ENCODE measurements at places on chromosomes 5 and 9. TPM values are rescaled to one million over a fixed set of nuclear protein-coding genes. Genes with fewer than 3 reads are reported as not detected.

DNA sequence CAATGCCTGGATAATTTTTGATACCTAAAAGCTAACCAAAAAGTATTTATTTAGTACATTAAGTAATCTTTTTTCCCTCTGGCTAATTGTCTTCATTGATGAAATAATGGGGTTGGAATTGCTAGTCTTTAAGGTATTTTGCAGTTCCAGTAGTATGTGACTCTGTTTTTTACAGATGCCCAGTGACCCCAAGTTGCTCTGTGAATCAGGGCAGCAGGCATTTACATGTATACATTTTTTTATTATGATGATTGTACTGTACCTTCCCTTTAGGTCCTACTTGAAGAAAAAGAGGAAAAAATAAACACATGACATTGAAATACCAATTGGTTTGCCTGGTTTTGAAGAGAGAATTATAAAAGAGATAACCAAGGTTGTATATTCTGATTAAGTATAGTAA is 385.5 kb downstream of the ADGRV1 start:
- peaks cover 16% of the 10 kb centered on the region for H3K4me1 ChIP-seq
- peaks cover 29% of the 10 kb centered on the region for H3K27me3 ChIP-seq
- H3K27ac ChIP-seq, result no peak overlapping the region
- DNase-seq, result no peak
- no peaks in the 10 kb centered on the region for H3K36me3 ChIP-seq
- H3K4me3 ChIP-seq, result no peak overlapping the region

GRCh38 chr9:99353408-99353807 is 131.3 kb downstream of the SEC61B start:
- no peak for DNase-seq
- no peak overlapping the region for H3K4me3 ChIP-seq
- no peaks in the 10 kb centered on the region for H3K4me1 ChIP-seq

SPARC gene
- total RNA-seq, result not detected

- DNase-seq, result no peak
- H3K4me1 ChIP-seq, result peaks cover 33% of the 10 kb centered on the region
- H3K27me3 ChIP-seq, result no peaks in the 10 kb centered on the region
- H3K27ac ChIP-seq, result no peak overlapping the region
- H3K36me3 ChIP-seq, result peaks cover 4% of the 10 kb centered on the region
Measured at GRCh38 chr5:53002491-53002890, 13.3 kb downstream of the ITGA2 start.

WDR55 gene
- total RNA-seq, result 24.3 TPM

- peaks cover 11% of the 10 kb centered on the region for H3K27me3 ChIP-seq
- H3K27ac ChIP-seq, result no peak overlapping the region
- no peaks in the 10 kb centered on the region for H3K36me3 ChIP-seq
Measured at GRCh38 chr9:133604856-133605255, 4.3 kb downstream of the FAM163B start.

DNA sequence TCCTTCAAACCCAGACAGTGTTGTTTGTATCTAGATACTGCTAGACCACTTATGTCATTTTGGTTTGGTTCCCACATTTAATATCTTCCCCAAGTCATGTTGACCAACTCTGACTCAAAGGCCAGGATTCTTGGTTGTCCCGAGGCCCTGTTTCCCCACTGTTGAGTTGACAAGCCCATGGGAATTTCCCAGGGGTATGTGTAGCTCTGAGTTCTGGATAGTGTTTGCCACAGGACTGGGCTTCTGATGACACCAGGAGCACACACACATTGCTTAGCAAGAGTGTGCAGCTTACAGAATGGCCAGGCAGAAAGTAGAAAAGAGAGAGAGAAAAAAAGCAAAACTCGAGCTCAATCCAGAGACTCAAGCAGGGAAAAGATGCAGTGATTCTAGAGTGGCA is 214.4 kb downstream of the NXNL2 start:
- H3K4me1 ChIP-seq, result no peaks in the 10 kb centered on the region
- no peak overlapping the region for H3K4me3 ChIP-seq
- H3K27ac ChIP-seq, result no peak overlapping the region
- H3K27me3 ChIP-seq, result no peaks in the 10 kb centered on the region
- DNase-seq, result no peak

DNA sequence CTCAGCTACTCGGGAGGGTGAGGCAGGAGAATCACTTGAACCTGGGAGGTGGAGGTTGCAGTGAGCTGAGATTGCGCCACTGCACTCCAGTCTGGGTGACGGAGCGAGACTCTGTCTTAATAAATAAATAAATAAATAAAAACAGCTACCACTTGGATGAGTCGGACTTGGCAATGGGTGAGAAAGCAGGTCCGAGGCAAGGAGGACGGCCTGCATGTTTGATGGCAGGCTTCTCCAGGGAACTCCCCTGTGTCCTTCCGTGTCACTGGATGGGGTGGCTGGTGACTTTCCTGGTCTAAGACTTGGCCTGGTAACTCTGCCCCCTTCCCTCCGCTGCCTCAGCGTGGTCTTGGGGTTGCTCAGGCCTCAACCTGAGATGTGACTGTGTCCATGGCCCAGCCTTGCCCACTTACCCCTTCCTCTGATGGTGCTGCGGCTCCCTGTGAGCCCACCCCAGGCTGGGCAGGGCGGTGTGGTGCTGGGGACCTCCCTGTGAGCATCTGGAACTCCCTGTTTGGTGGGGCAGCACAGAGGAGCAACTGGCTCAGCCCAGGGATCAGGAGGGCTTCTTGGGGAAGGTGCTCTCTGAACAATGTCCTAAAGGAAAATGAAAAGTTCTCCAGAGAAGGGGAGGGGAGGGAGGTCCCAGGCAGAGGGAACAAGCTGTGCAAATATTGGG is 62.5 kb upstream of the PSD2 start:
- H3K27ac ChIP-seq, result no peak overlapping the region
- H3K27me3 ChIP-seq, result no peaks in the 10 kb centered on the region
- H3K36me3 ChIP-seq, result no peaks in the 10 kb centered on the region
- H3K4me1 ChIP-seq, result no peaks in the 10 kb centered on the region
- no peak for DNase-seq

- peaks cover 2% of the 10 kb centered on the region for H3K36me3 ChIP-seq
- H3K4me3 ChIP-seq, result no peak overlapping the region
- H3K27ac ChIP-seq, result no peak overlapping the region
- H3K27me3 ChIP-seq, result no peaks in the 10 kb centered on the region
Measured at GRCh38 chr5:80623999-80624398, 30.5 kb upstream of the MSH3 start.

- no peaks in the 10 kb centered on the region for H3K27me3 ChIP-seq
- H3K27ac ChIP-seq, result no peak overlapping the region
- H3K4me3 ChIP-seq, result no peak overlapping the region
- DNase-seq, result no peak
- H3K4me1 ChIP-seq, result no peaks in the 10 kb centered on the region
- H3K36me3 ChIP-seq, result no peaks in the 10 kb centered on the region
Measured at GRCh38 chr9:125485471-125486151, 221.4 kb downstream of the MAPKAP1 start.

DNA sequence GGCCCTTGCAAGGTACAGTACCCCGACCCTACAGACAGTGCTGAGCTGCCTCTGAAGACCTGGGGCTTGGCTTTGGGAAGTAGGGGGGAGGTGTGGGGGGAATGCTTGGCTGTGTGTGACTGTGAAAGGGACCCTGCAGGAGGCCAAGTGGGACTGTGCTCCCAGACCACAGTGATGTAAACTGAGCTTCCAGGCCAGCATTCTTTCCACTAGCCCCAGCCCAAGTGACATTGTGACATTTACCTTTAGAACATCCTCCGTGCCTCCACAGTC is 31.2 kb downstream of the HMCN2 start:
- H3K27ac ChIP-seq, result no peak overlapping the region
- no peaks in the 10 kb centered on the region for H3K4me1 ChIP-seq
- no peak overlapping the region for H3K4me3 ChIP-seq
- no peak for DNase-seq
- H3K36me3 ChIP-seq, result no peaks in the 10 kb centered on the region

GRCh38 chr9:134034215-134035040 is 9.1 kb downstream of the BRD3OS start:
- H3K4me1 ChIP-seq, result no peaks in the 10 kb centered on the region
- peaks cover 25% of the 10 kb centered on the region for H3K36me3 ChIP-seq
- H3K27me3 ChIP-seq, result no peaks in the 10 kb centered on the region
- no peak for DNase-seq

FOXD4 gene
- 0.38 TPM for total RNA-seq

- no peaks in the 10 kb centered on the region for H3K4me1 ChIP-seq
- peaks cover 9% of the 10 kb centered on the region for H3K27me3 ChIP-seq
- DNase-seq, result no peak
- no peak overlapping the region for H3K27ac ChIP-seq
Measured at GRCh38 chr5:6847870-6848269, 134.6 kb downstream of the TENT4A start.

DNA sequence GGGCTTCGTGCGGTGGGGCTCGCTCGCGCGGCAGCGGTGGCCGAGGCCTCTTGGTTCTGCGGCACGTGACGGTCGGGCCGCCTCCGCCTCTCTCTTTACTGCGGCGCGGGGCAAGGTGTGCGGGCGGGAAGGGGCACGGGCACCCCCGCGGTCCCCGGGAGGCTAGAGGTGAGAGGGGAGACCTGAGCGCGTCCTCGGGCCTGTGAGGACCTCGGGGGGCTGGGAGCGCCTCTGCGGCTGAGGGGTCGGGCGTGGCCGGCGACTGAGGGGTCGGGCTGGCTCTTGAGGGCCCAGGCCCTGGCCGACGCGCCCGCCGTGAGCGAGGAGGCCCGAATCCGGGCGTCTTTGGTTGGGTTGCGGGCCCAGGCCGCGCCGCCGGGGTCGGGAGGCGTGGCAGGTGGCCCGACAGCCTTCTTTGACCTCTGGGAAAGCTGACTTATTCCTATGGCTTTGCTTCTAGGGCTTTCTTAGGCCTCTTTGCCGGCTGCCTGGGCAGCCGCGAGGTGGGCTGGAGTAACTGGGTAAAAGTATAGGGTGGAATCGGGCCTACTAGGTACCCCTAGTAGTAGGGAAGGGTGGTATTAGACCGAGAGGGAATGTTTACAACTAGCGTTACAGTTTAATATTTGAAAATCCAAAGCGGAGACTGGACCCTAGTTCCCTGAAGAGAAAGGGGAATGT is at the start of gene CANX:
TSS of gene CANX (plus strand) at position 33 of the 681 bp plus-strand sequence. CDS start 6,715 bp downstream, outside the sequence.
- peaks cover 49% of the 10 kb centered on the region for H3K4me1 ChIP-seq
- H3K27me3 ChIP-seq, result no peaks in the 10 kb centered on the region

WNK2 gene
- total RNA-seq, result 1.1 TPM

DNA sequence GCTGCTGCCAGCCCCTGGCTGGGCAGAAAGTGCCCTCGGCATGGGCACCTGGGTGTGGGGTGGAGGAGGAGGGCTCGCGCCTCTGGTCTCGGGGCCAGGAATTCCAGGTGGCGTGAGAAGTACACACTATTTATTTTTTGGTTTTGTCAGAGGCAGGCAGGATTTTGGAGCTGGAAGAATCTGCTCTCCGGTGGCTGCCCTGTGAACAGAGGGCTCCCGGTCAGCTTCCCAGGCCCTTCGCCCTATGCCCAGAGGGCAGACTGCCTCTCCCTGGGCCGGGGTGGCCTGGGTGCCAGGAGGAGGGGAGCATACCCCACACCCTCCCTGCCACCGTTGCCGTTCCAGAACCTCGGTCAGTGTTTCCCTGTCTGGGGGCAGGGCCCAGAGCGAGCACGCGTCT is 8.3 kb downstream of the DOLPP1 start:
- no peaks in the 10 kb centered on the region for H3K27me3 ChIP-seq
- H3K4me3 ChIP-seq, result no peak overlapping the region
- H3K4me1 ChIP-seq, result no peaks in the 10 kb centered on the region

HEXB gene
- 45.8 TPM for total RNA-seq

DNA sequence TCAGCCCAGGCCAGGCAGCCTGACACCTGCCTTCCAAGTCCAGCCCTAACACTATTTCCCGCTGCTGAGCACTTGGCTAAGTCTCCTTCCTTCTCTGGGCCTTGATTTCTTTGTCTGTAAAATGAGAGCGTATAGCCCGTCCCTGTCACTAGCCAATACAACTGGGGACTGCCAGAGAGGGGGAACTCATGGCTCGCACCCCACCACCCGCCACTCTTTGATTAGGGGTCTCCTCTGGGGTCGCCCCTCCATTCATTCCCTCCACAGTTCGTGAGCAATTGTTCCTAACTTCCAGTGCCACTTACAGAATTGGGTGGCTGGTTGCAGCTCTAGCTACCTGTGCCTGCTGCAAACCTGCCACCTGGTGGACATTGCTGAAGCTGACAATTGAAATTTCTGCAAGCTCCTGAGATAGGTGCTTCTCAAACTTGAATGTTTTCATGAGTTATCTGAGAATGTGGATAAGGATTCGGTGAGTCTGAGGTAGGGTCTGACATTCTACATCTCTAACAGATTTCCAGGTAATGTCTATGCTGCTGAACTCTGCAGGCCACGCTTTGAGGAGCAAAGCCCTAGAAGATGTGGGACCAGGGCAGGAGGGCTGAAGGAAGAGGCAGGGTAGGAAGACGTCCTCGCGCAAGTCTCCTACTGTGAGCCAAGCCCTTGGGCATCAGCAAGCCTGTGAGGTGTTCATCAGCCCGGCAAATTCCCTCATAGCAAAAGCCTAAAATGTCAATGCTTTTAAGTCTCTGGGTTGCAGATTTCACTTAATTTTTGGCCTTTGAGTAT is 13.3 kb upstream of the RECK start:
- DNase-seq, result peak; percentile 65
- H3K4me3 ChIP-seq, result no peak overlapping the region
- no peaks in the 10 kb centered on the region for H3K36me3 ChIP-seq
- H3K4me1 ChIP-seq, result no peaks in the 10 kb centered on the region
- H3K27me3 ChIP-seq, result no peaks in the 10 kb centered on the region
- H3K27ac ChIP-seq, result no peak overlapping the region

GRCh38 chr5:178688551-178688950 is 41.9 kb downstream of the ZNF354A start:
- no peaks in the 10 kb centered on the region for H3K4me1 ChIP-seq
- no peak overlapping the region for H3K4me3 ChIP-seq
- H3K27ac ChIP-seq, result no peak overlapping the region
- DNase-seq, result no peak
- H3K27me3 ChIP-seq, result no peaks in the 10 kb centered on the region

MELK gene
- total RNA-seq, result 51.4 TPM

GRCh38 chr9:127038531-127038930 is 83.9 kb downstream of the ANGPTL2 start:
- no peak for DNase-seq
- H3K4me3 ChIP-seq, result no peak overlapping the region
- peaks cover 5% of the 10 kb centered on the region for H3K27me3 ChIP-seq
- H3K36me3 ChIP-seq, result no peaks in the 10 kb centered on the region

DNA sequence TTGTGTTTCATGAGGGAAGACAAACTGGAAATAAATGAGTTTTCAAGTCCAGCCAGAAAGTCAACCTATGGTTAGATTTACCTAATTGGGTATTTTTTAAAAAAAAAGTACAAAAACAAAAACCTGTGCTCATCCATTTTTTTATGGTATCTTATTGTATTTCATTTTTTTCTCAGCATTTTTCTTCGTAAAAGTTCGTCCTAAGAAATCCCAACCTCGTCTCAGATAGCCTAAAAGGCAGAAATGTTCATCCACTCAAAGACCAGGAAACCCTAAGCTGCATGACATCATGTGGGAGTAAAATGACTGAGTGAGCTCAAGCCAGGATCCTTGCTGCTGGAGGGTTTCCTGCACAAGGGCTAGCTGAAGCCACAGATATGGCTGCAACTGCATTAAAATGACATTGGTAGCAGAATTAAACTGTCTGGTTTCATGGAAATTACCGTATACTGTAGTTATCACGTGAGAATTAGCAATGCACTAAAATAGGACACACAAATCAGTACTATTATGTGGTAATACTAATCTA is 70.4 kb downstream of the NFIB start:
- H3K27ac ChIP-seq, result no peak overlapping the region
- H3K27me3 ChIP-seq, result peaks cover 11% of the 10 kb centered on the region
- H3K4me3 ChIP-seq, result no peak overlapping the region
- DNase-seq, result no peak

- H3K36me3 ChIP-seq, result no peaks in the 10 kb centered on the region
- H3K27ac ChIP-seq, result no peak overlapping the region
- no peak for DNase-seq
- H3K27me3 ChIP-seq, result no peaks in the 10 kb centered on the region
- H3K4me3 ChIP-seq, result no peak overlapping the region
- H3K4me1 ChIP-seq, result no peaks in the 10 kb centered on the region
Measured at GRCh38 chr9:82776508-82776907, 286.4 kb downstream of the RASEF start.

Measured in activated T-cell treated with anti-CD3 and anti-CD28 coated beads, Interleukin-2, amount 50 U/mL, for 72 hours (primary cell).